ENCODE measurements at places on chromosomes 7 and 10.

- no peak for DNase-seq
Observed at GRCh38 chr7:80783678-80784327, 135.0 kb downstream of the SEMA3C start.

DNA sequence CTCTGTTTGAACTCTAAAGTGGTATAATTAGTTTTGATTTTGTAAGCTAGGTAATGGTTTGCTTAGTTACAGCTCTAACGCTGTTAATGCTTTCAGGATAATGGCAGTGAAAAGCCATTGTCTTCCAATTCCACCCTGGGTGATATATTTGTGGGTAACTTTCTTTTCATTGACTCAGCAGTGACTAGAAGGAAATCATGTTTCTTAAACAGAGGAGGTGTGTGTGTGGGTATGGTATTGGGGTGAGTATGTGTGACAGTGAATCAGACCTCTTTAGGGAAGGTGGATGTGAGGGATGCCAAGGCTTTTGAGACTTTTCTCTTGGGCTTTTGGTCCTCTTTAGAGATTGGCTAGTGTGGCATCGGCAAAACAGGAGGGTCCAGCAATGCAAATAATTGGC lies 13.6 kb downstream of the ENTPD7 start:
- no peak for DNase-seq

- DNase-seq: no peak
Observed at GRCh38 chr7:7122033-7122478, 60.3 kb upstream of the C1GALT1 start.

DNA sequence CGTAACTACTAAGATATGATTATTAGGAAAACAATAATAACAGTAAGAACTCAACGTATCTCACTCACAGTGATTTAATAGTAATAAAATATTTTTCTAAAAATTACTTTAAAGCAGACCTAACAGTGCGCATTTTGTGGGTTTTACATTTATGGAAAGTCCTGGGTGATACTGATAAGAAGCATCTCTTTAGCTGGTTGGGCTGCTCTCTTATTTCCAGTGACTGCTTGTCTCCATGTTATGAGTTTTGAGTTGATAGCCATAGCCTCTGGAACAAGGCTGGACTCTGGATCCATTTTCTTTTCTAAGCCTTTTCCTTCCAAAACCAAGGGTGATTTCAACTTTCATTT lies 29.5 kb upstream of the INHBA start:
- DNase-seq: no peak

DNA sequence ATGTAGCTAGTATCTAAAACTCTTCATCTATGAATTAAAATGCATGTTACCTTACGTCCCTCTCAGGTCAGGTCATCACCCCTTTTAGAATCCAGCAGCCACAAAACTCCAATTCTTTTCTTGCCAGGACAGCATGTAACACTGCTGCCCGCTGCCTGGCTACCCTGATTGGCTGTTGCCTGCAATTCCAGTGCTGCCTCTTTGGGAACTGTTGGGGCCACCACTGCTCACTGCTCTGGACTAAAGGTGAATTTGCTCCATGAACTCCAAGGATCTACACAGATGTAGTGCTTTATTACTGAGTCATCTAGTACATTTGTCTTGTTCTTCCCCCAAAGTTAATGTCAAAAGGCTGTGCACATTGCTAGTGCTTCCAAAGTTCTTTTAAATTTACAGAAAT lies 40.4 kb downstream of the SCIN start:
- no peak for DNase-seq

GRCh38 chr7:130458257-130458656 lies 17.4 kb upstream of the CEP41 start:
- DNase-seq: no peak

GRCh38 chr7:94575646-94576045 lies 66.0 kb downstream of the CASD1 start:
- DNase-seq: no peak

DNA sequence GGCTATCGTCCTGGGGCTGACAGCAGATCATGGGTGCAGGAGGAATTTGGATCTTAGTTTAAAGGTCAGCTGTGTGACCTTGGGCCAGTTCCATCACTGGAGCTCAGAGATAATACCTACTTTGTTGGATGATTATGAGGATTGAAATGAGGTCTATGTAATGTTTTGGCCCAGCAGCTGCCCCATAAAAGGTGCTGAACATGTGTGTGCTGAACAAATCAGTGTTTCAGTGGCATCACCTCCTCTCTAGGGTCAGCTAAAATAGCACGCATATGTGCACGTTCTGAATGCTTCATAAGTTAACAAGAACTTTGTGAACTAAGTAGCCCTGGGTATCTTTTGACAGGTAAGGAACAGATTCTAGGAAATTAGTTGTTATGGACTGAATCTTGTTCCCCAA lies 84.8 kb upstream of the LRRC18 start:
- no peak for DNase-seq

DNA sequence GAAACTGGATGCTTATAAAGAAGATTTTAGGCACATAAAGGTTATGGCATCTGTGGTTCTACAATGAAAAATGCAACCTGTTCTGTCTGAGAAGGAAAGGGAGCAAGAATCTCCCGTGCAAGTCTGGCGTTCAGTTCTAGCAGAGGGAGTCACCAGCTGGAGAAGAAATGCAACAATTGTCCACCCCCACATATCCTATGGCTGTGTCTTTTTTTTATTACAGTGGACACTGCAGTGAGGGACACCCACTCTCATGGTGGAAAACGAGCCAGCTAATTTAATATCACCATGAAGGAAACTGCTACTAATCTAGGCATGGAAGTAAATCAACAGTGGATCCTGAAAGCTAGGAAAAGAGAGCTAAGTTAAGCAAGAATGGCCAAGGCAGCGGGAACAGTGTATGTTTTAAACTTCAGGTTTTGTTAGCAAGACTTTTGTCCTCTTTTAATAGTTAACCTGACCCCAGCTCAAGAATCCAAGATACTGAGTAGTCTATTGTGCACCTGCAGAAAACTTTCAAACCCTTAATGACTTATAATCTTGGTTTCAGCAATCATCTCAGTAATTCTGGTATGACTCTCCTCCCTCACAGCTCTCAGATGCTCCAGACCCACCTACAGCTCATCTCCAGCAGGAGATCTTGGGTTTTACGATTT lies 149.3 kb downstream of the FGFR2 start:
- DNase-seq: no peak

DNA sequence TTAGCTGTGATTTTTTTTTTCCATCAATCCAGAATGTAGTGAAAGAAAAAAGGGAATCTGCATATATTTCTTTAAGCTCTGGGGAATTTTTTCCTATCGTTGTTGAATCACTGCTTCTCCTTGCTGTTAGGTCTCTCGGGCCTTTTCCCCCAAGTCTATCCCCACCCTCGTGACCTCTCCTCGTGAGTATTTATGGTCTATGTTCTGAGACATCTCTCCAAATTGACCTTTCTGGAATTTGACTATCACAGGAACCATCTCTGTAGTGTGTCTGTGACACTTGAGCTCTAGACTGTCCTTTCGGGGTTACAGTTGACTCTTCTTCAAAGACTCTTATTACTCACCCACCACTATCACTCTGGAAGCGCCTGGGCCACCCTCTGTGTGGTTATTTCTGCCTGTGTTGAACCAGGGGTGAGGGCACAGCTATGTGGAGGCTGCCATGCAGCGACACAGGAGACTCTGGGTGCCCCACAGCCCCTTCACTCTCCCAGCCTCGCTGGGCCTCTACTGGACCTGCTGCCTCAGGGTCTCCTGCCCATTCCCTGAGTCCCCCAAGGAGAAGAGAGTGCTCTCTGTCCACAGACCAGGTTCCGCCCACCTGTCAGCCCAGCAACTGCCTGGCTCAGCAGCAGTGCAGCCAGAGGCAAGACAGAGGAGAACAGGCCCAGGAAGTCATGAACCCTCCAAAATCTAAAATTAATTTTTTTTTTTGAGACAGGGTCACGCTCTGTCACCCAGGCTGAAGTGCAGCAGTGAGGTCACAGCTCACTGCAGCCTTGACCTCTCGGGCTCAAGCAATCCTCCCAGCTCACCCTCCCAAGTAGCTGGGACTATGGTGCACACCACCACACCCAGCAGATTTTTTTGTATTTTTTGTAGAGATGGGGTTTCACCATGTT lies 45.7 kb upstream of the PTPRN2 start:
- no peak for DNase-seq

GRCh38 chr10:71480662-71481061 lies 83.9 kb downstream of the CDH23 start:
- no peak for DNase-seq

GRCh38 chr10:34690383-34691049 lies 124.6 kb downstream of the PARD3 start:
- no peak for DNase-seq

DNA sequence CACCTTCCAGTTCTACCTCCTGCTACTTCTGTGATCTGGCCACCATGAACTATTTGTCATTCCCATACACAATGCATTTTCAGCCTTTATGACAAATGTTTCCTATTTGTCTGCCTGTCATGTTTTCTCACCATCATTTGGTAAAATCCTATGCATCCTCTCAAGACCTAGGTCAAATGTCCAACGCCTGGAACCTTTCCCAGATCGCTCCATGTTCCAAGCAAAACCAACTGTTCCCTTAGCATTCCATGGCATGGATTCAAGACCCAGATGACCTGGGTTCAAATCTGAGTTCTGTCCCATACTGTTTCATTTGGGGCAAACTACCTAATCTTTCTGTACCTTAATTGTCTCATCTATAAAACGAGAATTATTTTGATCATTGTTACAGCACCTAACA lies 98.9 kb downstream of the USP6NL start:
- no peak for DNase-seq

- DNase-seq: no peak
Observed at GRCh38 chr10:3908183-3908582, 123.2 kb upstream of the KLF6 start.

GRCh38 chr7:38512704-38513103 lies 118.5 kb downstream of the AMPH start:
- DNase-seq: no peak

DNA sequence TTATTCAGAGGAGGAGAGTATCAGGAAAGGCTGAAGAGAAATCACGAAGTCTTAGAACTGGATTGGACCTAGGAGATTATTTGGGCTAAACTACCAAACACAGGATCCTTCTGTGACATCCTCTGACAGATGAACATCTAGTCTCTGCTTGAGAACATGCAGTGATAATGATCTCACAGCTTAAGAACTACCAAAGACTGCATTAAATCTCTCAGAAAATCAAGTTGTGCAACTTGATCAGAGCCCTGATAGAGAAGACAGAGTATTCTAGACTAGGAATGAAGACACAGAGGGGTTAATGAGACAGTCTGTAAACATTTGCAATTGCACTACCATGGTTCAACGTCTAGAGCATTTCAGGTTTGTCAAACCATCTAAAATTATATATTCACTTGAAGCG lies 37.1 kb upstream of the AGBL3 start:
- no peak for DNase-seq

GRCh38 chr10:33074443-33074842 lies 116.4 kb upstream of the ITGB1 start:
- DNase-seq: no peak

- no peak for DNase-seq
Observed at GRCh38 chr7:120993553-120994191, 5.2 kb downstream of the CPED1 start.

GRCh38 chr7:149432121-149432691 lies 28.7 kb downstream of the ZNF777 start:
- no peak for DNase-seq

- DNase-seq: no peak
Observed at GRCh38 chr10:88261152-88261551, 322.0 kb downstream of the RNLS start.

DNA sequence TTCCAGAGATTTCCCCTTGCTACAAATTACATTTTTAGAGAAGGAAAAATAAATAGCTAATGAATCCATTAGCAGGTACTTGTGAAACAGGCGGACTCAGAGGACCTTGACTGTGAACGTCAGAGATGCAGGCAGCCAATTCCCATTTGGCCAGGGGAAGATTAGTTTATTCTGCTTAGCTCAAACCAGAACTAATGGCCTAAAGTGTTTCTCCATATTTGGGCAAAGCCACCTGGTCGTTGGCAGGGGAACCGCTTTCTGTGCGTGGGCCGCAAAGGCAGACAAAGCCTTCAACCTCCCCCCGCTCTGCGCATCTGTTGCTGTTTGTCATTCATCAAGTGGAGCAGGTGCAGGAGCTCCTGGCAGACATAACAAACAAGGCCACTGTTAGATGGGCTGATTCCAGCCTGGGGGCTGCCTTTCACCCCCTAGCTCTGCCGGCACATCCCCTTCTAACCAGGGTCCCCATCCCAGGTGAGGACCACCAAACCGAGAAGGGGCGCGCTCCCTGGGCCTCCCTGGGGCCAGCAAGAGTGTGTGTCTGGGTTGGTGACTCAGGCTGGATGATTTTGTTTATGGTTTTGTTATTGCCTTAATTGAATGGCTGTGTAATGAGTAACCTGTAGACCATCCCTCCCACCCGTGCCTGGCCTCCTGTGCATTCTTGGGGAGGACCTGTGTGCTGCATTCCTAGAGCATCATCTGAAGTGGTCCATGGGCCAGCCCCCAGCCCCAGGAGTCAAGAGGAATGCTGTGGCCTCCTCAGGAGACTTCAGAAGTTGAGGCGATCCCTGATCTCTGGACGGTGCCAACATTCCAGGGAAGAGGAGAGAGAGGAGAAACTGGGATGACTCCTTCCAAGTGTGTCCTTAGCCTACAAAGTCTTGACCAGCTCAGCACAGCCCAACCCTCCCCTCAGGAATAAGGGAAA lies 14.5 kb upstream of the CPA1 start:
- no peak for DNase-seq

GRCh38 chr10:78684947-78685346 lies 383.8 kb upstream of the ZMIZ1 start:
- no peak for DNase-seq

- DNase-seq: no peak
Observed at GRCh38 chr10:131819241-131820072, 81.4 kb upstream of the PPP2R2D start.

DNA sequence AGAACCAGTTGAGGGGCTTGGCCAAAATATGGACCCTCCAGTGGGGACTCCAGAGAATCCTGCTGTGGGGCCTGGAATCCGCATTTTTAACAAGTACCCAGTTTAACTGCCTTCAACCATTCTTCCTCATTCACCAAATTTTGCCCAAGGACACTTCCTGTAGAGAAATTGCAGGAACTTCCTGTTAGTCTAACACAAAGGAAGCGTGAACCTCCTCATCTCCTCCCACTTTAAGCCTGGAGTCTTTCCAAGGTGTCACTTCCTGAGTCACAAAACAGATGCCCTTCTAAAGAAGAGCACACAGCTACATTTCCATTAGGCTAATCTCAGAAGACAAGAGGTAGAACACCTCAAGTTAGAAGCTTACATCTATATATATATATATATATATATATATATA lies 188.4 kb downstream of the PPP1R17 start:
- DNase-seq: no peak

GRCh38 chr10:85918371-85918770 lies 448.2 kb downstream of the GRID1 start:
- no peak for DNase-seq

Measured in urinary bladder (tissue), 4 donors.